ENCODE measurements at places on chromosomes 7 and 10. TPM values are rescaled to one million over a fixed set of nuclear protein-coding genes. Genes with fewer than 3 reads are reported as not detected.

The FAM13C gene
- 1.8 TPM for total RNA-seq

- no peak for DNase-seq
Measured at GRCh38 chr7:22255342-22255741, 101.6 kb downstream of the RAPGEF5 start.

DNA sequence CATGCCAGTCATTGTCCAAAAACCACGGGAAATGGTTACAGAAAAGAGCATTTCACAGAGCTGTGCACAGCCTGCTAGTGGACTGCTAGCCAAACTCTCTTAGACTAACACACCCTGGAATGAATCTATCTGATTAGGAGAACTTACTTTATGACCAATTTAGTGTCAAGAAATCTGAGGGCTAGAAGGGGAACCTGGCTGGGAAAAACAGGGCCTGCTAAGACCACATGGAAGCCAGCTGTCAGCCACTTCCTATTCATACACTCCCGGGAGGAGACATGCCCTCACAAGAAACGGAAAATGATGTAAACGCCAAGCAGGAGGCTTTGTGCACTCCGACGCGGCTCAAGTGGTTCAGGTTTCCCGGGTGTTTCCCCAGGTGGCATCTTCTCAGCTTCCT lies 54.8 kb downstream of the MPP7 start:
- DNase-seq = no peak

- no peak for DNase-seq
Measured at GRCh38 chr7:12716134-12716681, 28.8 kb downstream of the ARL4A start.

GRCh38 chr7:1794888-1795542 lies 124.9 kb downstream of the ELFN1 start:
- no peak for DNase-seq

DNA sequence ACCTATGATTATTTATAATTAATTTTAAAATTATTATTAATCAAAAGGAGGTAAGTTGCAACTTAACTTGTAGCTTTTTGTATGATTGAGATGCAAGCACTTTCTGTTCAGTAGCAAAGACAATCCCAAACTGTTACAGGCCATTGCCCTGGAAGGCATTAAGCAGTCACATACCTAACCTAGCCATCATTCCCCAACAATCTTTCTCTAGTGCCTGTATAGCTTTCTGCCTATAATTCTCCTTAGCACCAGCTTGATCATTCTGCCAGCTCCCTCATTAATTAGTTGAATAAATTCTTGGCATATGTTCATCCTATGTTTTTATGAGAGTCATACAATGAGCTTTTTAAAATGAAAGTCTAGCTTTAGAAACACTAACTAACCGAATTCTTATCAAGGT lies 178.9 kb upstream of the TMEM106B start:
- DNase-seq = no peak

GRCh38 chr10:35212856-35213255 lies 86.2 kb downstream of the CREM start:
- peak; percentile 31 for DNase-seq

- no peak for DNase-seq
Measured at GRCh38 chr7:149855361-149856305, 17.5 kb downstream of the ZNF862 start.

Data from left colon (tissue), 2 donors.